ENCODE measurements at places on chromosomes 11 and 22. TPM values are rescaled to one million over a fixed set of nuclear protein-coding genes. Genes with fewer than 3 reads are reported as not detected.
A peak's percentile ranks its signal among the peaks of the same experiment; 100 is the strongest.

TMPRSS13 gene
- total RNA-seq = not detected

DNA sequence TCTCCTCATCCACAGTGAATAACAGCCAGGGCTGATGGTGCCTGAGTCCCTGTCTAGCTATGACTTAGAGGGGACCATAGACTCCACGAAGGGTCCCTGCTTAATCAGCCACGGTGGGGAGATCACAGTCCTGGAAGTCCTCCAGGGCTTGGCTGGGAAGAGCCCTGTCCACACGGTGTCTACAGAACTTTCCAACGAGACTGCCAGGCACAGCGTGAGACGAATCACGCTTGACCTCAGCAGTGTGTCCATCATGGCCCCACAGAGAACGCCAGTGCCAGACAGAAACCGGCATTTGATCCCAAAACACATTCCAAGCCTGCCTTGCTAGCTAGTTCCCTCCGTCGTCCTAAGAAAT, 143.4 kb downstream of the CRYBB2 start:
- DNase-seq = no peak

THYN1 gene
- 51.9 TPM for total RNA-seq

DGAT2 gene
- 2.2 TPM for total RNA-seq

MOGAT2 gene
- total RNA-seq = not detected

- DNase-seq = peak; percentile 40
Observed at GRCh38 chr11:68127714-68128681, 6.8 kb upstream of the CHKA start.

MFRP gene
- total RNA-seq = not detected

GRCh38 chr11:35974882-35975589, 31.2 kb downstream of the LDLRAD3 start:
- DNase-seq = no peak

GRCh38 chr11:118193910-118194566, 17.6 kb upstream of the SCN2B start:
- DNase-seq = no peak

DNA sequence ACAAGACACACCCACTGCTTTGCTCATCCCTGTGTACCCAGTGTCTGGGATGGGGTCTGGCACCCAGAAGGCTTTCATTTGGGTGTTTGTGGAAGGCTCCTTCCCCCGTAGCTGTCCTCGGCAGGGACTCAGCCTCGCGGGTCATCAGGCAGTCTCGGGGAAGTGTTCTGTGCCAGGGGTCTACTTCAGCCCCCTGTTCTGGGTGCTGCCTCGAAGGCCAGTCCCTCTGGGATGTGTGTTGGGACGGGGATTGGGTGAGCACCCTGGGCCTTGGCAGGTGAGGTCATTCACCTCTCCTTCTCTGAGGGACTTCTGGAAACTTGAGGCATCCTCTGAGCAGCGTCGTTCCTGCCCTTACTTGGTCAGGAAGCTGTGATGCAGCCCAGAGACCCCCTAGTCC, 65.5 kb downstream of the RPUSD4 start:
- DNase-seq = no peak

GRCh38 chr22:39808081-39808480, 85.5 kb downstream of the ENTHD1 start:
- peak; percentile 6 for DNase-seq

GRCh38 chr11:76161261-76161961, 44.9 kb downstream of the WNT11 start:
- no peak for DNase-seq

- DNase-seq = peak; percentile 33
Observed at GRCh38 chr11:11505190-11505589, 116.6 kb downstream of the GALNT18 start.

SLC6A5 gene
- not detected for total RNA-seq

DNA sequence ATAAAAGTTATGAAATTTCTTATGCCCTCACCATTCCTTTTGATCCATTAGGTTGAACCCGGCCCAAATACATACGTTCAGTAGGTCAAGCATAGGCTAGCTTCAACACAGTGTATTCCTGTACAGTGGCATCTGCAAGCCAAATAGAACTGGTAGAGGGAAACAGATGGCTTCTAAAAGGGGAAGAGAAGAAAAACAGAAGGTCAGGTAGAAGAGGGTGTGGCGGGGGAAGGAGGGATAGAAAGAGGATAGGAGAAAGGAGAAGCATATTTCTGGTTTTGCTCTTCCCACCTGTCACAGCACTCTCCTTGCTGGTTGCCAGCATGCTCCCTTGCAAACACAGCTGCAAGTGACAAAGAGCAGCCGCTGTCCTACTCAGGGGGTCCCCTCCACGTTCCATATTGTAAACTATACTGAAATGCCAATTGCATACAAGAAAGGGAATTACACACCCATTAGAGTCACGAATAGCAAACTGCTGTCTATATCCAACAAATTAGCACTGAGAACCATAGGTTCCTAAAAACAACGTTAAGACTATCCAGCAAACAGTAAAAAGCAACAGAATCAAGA, 71.8 kb downstream of the PHF21A start:
- no peak for DNase-seq

- no peak for DNase-seq
Observed at GRCh38 chr11:133996671-133997070, 39.9 kb upstream of the IGSF9B start.

ALKBH3 gene
- total RNA-seq = 68.6 TPM

ST14 gene
- not detected for total RNA-seq

NTM gene
- total RNA-seq = 17.8 TPM

DNA sequence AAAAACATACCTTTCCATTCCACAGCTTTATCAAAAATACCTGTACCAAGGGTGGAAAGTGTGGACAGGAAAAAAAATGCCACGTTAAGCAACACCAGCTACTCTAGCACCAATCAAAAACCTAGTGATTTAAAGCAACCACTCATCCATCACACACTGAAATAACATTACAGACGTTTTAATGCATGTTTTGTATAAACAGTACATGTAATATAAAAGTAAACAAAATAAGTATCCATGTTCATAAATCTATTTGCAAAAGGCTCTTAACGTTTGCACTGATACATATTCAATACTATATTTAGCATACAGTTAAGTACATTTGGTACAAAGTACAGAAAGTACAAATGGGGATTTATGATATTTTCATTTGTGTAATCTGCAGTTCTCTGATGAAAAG, 38.7 kb downstream of the CHKA start:
- DNase-seq = no peak

DNA sequence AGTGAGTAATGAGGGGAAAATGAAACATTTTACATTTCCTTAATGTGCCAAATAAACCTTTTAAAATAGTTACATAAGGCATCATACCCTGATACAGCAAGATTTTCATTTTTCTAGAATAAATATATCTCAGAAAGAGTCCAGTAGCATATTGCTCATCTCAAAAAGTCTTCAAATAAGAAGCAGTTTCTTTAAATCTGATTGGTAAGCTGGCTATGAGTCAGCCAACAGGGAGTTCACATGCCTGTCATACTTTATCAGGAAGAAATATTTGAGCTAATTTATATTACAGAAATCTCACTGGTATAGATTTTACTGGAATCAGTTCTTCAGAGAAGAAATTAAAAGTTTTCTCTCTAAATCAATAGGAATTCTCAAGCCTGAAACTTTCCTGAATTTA, 258.1 kb downstream of the C11orf87 start:
- peak; percentile 18 for DNase-seq

- DNase-seq = no peak
Observed at GRCh38 chr22:46219636-46220035, 30.5 kb downstream of the CDPF1 start.

DNA sequence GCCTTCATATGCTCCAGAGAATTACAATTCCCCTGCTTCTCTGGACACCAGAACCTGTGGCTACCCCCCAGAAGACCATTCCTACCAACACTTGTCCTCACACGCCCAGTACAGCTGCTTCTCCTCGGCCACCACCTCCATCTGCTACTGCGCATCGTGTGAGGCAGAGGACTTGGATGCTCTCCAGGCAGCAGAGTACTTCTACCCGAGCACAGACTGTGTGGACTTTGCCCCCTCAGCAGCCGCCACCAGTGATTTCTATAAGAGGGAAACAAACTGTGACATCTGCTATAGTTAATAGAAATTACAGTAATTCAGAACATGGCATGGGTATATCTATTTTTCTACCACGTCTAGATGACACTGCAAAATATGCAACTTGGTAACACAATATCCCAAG, 9.8 kb downstream of the POU2AF3 start:
- DNase-seq = peak; percentile 39

AQP11 gene
- 1.4 TPM for total RNA-seq

GRCh38 chr11:116793772-116794097, 2.1 kb upstream of the APOA5 start:
- DNase-seq = peak; percentile 16

GRCh38 chr11:111179184-111179910, 66.2 kb upstream of the POU2AF2 start:
- no peak for DNase-seq

DNA sequence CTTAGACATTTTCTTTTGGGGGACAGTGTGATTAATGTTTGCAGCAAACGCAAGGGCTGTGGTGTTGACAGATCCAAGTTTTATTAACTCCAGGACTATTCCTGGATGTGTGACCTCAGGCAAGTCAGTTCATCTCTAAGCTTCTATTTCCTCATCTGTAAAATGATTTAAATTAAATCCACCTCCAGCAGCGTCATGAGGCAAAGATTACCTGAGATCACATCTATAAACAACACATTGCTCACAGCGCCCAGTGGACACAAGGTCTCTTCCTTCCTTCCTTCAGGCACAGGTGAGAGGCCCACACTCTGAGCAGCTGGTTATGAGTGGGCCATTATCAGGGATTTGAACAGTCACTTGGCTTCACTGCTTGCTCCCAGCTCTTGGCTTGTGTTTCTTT, 111.2 kb upstream of the RASSF10 start:
- DNase-seq = no peak

KRTAP5-9 gene
- total RNA-seq = not detected

DNA sequence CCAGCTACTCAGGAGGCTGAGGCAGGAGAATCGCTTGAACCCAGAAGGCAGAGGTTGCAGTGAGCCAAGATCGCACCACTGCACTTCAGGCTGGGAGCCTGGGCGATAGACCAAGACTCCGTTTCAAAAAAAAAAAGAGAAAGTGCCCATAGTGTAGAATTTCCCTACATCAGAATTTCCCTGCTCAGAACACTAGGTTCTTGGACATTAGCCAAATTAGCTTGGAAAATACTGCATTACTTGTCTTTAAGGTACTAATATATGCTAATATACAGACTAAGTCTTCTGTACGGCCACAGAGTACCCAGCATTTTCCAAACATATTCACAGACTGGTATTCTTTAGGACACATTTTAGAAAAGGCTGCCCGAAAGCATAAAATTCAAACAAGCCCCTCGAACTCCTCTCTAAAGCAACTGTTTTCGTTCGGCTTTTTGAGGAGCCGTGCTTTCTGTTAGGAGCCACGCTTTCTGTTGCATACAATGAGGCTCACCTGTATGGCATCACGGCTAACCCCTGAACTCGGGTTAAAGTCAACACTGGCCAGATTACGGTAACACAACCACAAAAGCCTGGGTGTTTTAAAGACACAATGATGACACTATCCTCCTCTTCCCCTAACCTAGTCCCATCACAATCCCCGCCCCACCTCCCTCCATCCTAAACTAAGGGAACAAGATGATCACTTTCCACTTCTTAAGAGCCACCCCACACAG, 18.4 kb downstream of the TNKS1BP1 start:
- peak; percentile 19 for DNase-seq

GRCh38 chr11:3049430-3050243, 7.6 kb downstream of the CARS1 start:
- peak; percentile 98 for DNase-seq

DNA sequence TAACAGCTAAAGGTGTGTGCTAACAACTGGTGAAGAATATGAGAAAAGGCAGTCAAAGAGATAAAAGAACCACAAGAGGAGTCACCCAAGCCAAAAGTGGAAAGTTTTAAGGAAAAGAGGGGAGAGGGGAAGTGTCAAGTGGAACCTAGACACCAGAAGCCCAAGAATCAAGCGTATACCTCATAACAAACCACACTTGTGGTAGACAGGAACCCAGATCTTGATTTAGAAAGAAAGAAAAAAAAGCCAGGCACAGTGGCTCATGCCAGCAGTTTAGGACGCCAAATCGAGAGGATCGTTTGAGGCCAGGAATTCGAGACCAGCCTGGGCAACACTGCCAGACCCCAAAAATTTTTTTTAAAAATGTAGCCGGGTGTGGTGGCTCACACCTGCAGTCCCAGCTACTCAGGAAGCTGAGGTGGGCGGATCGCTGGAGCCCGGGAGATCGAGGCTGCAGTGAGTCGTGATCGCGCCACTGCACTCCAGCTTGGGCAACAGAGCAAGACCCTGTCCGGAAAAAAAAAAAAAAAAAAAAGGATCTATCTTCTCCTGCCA, 877 bp downstream of the SLC25A17 start:
- no peak for DNase-seq

MS4A1 gene
- not detected for total RNA-seq

GRCh38 chr11:30314625-30315024, 8.3 kb upstream of the ARL14EP start:
- DNase-seq = peak; percentile 34

MRGPRF gene
- total RNA-seq = 6.3 TPM

DNA sequence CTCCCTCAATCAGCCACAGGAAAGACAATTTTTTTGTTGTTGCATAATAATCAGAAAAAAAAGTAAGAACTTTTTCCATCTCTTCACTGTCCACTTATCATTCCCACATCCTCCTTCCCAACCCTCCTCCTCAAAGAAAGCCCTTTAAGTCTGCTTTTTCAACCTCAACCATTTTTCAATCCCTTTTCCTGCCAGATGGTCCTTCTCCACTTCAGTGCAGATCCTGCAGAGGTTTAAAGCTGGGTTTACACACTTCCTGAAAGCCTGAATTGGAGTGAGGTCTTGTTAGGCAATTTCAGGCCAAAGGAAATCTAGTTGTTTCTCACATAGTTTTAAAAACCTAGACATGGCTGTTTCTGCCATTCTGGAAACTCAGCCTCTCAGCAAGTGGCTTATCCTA, 78.3 kb downstream of the RPL27A start:
- DNase-seq = peak; percentile 59

- DNase-seq = peak; percentile 96
Observed at GRCh38 chr11:8688414-8689362, 6.1 kb downstream of the RPL27A start.

- no peak for DNase-seq
Observed at GRCh38 chr22:47386812-47387510, 624.5 kb downstream of the TBC1D22A start.

DNA sequence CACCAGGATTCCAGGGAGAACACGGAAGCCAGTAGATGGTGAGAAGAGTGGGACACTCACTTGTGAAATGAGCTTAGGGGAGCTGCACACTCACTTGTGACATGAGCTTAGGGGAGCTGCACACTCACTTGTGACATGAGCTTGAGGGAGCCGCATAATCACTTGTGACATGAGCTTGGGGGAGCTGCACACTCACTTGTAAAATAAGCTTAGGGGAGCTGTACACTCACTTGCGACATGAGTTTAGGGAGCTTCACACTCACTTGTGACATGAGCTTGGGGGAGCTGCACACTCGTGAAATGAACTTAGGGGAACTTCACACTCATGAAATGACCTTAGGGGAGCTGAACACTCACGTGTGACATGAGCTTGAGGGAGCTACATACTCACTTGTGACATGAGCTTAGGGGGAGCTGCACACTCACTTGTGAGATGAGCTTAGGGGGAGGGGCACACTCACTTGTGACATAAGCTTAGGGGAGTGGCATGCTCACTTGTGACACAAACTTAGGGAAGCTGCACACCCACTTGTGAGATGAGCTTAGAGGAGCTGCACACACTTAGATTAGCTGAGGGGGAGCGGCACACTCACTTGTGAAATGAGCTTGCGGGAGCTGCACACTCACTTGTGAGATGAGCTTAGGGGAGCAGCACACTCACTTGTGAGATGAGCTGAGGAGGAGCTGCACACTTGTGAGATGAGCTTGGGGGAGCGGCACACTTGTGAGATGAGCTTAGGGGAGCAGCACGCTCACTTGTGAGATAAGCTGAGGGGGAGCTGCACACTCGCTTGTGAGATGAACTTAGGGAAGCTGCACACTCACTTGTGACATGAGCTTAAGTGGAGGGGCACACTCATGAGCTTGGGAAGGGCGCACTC, 59.0 kb downstream of the NCAPD3 start:
- no peak for DNase-seq

Data from IMR-90 (cell line).